Pericardium fibroblast (primary cell): ENCODE measurements at places on chromosomes 5 and 9. TPM values are rescaled to one million over a fixed set of nuclear protein-coding genes. Genes with fewer than 3 reads are reported as not detected.

The NXNL2 gene
- total RNA-seq, result 1.1 and 1.4 TPM in 2 replicates

The TLE1 gene
- total RNA-seq, result 20.8 and 30.8 TPM in 2 replicates

The C9 gene
- total RNA-seq, result not detected in 2 replicates

The CNTNAP3 gene
- 2.8 and 3.6 TPM in 2 replicates for total RNA-seq

The ZSWIM6 gene
- 4.2 and 5.3 TPM in 2 replicates for total RNA-seq

The PFN3 gene
- not detected in 2 replicates for total RNA-seq

The TNFSF15 gene
- 0.26 and 0.35 TPM in 2 replicates for total RNA-seq

The ADAMTSL2 gene
- 0.09 and 2.8 TPM in 2 replicates for total RNA-seq
